ENCODE measurements at places on chromosomes 4 and X.

GRCh38 chrX:129497146-129497843 is 26.0 kb downstream of the SMARCA1 start:
- DNase-seq = no peak

DNA sequence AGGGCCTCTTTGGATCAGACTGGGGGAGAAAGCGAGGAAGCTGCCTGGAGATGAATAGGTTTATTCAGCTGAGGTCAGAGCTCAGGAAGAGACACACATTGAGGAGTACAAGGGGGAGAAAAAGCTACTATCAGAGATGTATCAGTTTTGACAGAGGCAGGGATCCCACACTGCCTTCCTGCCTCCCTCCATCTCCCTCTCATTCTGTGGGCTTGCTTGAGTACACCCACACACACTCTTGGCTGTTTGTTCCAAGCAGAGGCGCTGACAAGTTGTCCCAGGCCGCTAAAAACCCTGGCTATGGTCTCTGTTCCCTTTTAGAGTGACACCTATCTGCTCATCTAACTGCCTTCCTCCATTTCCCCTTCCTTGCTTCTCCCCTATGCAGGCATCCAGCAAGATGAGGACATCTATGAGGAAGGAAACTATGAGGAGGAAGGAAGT is 5.2 kb downstream of the TSPYL2 start:
- DNase-seq = no peak

- no peak for DNase-seq
These were observed 29.0 kb downstream of the HAND2 start for GRCh38 chr4:173500841-173501591.

DNA sequence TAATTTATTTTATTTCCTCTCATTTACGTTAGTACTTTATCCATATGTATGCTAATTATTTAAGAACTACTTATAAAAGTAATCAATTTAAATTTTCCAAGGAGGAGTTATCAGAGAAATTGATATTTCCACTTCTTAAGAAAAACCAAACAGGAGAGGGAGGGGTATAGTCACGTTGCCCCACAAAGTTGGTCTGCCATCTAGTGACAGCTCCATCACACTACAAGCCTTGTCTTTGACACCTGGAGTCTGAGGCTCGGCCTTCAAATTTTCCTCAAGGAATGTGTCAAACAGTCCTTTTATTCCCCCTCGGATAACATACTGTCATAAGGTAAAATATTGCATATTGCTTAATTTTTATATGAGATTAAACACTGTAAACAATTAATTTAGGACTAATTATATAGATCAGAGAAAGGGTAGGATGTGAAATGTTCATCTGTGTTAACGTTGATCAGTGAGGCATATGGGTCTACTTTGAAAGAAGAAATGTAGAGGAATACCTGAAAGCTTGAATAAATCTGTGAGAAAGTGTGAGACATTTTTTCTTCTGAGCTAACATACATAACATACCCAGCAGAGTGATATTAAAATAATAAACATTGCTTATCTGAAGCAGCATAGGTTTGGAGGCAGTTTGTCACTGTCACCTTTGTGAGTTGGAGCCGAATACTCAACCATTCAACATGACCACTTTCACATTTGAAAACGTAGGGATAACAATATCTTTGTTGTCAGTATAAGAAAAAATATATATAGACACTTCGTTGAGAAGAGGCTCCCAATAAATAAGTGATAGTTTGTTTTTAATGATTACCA is 114.4 kb downstream of the GLRA3 start:
- no peak for DNase-seq

- no peak for DNase-seq
These were observed 413.4 kb upstream of the AGA start for GRCh38 chr4:177855507-177856197.

GRCh38 chrX:64394059-64394873 is 986 bp downstream of the MTMR8 start:
- no peak for DNase-seq

DNA sequence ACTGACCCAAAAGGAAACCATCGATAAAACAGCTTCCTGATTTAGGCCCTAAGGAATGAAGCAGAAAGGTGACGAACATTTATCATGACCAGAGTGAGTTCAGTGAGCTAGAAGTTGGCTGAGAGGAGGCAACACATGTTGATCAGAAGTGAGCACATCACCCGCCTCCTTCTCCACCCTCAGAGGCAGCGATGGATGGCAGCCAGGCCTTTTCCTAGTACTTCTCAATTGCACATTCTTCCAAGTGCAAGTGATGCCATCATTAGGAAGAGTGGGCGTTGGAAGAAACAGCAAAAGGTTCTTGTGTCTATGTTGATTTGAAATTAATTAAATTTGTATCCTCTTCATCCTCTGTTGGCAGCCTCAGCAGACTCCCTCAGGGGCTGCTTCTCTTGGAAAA is 51.7 kb downstream of the TMEM154 start:
- no peak for DNase-seq

DNA sequence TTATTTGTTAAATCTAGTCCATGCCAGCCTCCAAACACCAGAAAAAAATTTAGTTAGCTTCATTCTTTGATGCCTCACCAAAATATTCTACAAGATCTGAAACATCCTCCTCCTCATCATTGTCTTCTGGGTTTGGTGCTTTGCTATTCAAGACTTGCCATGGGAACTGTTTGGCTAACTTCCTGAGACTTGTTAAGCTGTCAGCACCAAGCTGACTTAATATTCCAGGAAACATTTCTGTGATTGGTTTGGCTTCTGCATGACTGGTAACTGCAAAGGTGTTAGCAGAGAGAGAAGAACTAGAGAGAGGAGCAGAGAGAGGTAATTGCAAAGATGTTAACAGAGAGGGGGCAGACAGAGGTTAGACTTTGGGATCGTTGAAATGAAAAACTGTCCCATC is 101.3 kb downstream of the PALLD start:
- no peak for DNase-seq

DNA sequence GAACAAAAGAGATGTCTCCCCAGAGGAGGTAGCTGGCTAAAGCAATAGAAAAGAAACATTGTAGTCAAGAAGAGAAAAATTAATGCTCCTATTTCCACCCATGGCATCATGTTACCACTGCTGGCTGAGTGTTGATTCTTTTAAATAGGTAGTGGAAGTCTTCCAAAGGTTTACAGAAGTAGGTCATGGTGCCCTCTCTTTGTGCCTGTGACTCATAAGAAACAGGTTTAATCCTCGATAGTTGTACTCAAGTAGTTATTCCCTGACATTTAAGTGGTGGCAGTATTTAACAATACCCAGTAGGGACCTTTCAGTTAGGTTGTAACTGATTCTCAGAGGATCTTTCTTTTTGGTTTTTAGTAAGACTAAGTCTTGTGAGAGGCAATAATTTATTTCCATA is 247.8 kb downstream of the TEX13A start:
- no peak for DNase-seq

- DNase-seq = peak; percentile 78
These were observed 619 bp upstream of the LRBA start for GRCh38 chr4:151015459-151016347.

DNA sequence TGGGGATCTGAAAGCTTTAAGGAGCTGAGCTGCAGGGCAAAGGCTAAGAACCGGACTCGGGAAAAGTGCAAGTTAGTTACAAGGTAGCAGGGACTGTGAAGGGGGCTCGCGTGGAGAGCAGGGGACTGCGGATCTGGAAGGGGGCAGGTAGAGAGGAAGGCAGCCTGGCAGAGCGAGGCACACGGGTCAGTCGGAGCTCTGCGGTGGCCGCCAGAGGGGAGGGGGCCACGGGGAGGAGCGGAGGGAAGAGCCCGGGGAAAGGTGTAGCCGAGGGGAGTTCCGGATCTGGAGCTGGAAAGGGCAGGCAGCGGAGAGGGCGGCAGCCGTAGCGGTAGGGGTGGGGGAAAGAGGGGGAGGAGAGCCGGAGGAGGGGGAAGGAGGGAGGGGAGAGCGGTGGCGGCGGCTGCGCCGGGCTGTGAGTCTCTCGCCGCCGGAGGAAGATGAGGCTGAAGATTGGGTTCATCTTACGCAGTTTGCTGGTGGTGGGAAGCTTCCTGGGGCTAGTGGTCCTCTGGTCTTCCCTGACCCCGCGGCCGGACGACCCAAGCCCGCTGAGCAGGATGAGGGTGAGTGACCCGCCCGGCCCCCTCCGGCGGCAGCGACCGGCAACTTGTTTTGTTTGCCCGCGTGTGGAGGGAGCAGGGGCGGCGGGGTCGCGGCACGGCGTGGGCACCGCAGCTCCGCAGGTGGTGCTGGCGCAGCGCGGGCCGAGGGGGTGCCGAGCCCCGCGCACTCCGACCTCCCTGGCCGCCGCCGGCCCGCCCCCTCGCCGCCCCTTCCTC is at the start of gene GALNT7:
GALNT7 (plus strand) TSS at position 416 of the 782 bp plus-strand sequence; CDS start at position 441, 25 bp downstream.
- peak; percentile 36 for DNase-seq

- no peak for DNase-seq
These were observed 169.1 kb downstream of the TEX13A start for GRCh38 chrX:105051364-105051763.

- peak; percentile 81 for DNase-seq
These were observed at the start of gene NAP1L3 for GRCh38 chrX:93673056-93673868. NAP1L3 (minus strand) TSS chrX:93673578; CDS start chrX:93673304, 274 bp downstream.
